NB4 (cell line): ENCODE measurements at places on chromosomes 5 and 9.

DNA sequence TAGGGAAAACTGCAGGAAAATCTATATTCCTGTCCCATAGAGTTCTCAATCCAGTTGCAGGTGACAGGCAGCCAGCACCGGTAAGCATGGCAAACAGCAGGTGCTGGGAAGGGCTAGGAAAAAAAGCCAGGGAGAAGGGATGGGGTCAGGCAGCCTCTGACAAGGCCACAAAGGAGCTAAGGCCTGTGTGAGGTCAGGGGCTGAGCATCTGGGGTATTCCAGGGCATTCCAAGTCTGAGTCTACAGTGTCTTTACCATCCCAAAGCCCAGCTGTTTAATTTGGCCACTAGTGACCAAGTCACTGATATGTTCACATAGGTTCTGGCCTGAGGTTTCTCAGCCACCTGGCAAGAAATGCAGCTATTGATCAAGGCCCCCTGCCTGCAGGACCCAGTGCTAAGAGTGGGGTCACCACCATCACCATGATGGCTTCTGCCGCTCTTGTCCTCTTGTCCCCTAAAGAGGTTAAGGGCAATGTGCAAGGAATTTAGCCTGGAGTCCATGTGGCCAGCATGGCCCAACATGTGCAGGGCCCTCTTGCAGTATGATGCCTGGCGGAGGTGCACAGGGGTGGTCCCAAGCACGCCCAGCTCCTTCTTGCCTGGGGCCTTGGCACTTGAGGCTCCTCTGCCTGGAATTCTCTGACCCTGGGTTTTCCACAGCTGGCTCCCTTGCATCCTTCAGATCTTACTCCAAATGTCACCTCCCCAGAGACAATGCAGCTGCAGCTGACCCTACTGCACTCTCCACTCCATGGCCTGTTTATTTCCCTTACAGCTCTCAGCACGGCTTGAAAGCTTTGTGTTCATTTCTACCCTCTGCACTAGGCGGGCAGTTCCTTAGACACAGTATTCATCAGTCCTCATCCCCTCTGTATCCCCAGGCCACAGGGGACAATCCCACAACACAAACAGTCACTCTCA lies 213.1 kb downstream of the MSX2 start:
- no peak for DNase-seq

- peak; percentile 31 for DNase-seq
These were observed 5.7 kb downstream of the C9orf43 start for GRCh38 chr9:113416149-113416721.

DNA sequence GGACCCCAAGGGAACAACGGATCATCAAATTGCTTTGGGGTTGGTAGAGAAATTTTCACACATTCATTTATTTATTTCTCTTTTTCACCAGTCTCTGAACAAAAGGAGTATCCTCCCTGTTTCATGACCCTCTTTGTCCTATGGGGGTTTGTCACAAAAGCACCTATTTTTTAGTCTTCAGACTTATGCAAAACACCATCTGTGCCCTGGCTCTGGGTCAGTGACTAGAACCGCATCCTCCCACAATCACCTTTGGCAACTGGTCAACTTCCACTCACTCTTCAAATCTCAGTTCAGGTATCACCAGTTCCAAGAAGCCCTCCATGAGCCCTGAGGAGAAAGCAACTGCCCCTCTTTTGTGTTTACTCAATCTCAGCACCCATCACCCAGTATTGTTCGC lies 395.7 kb downstream of the CDK5RAP2 start:
- no peak for DNase-seq

GRCh38 chr5:134189031-134189430 lies 12.3 kb upstream of the SKP1 start:
- no peak for DNase-seq

DNA sequence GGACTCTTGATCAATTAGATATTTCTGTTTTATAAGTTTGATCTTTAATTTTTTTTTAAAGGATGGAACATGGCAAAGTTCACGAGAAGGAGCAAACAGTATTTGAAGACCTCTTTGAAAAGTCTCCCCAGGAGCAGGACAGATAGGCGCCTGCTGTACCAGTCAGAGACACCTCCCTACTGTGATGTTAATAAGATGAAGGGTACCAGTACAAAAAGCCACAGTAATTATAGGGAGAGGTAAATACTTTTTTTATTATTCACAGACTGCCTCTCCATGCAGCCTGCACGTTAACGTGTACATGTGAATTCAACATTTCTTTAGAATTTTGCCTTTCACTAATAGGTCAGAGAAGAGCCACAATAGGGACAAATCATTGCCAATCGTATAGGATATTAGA lies 146.5 kb upstream of the CDH6 start:
- DNase-seq: no peak

DNA sequence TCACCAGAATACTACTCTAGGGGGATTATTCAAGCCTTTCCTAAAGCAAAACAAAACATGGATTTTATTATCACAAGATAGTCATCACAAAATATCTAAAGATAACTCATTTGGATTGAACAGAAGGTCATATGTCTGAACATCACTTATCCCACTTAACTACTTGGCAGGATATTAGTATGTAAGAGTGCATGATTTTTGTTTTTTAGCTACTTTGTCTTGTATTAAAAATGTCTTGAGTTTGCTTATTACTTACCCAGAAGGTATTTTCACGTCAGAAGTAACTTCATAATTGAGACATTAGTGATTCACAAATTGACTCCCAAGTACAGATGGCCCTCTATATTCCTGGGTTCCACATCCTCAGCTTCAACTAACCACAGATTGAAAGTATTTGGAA lies 113.8 kb downstream of the TLE4 start:
- DNase-seq: no peak

DNA sequence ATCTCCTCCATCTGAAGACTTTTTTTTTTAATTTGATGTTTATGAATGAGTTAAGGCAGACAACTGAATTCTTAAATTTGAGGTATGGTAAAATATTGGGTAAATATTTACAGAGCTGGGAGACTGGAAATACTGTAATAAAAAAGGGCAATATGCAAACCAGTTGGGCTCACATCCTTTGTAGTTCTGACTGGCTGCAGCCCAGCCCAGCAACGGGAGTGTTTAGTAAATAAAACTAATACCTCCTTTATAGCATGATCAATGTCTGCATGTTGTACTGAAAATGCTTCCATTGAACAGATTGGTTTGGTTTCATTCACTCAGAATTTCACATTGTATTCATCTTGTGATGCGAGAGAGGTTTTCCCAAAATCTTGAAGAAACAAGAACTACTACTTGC lies 365.0 kb downstream of the DMRT2 start:
- no peak for DNase-seq

DNA sequence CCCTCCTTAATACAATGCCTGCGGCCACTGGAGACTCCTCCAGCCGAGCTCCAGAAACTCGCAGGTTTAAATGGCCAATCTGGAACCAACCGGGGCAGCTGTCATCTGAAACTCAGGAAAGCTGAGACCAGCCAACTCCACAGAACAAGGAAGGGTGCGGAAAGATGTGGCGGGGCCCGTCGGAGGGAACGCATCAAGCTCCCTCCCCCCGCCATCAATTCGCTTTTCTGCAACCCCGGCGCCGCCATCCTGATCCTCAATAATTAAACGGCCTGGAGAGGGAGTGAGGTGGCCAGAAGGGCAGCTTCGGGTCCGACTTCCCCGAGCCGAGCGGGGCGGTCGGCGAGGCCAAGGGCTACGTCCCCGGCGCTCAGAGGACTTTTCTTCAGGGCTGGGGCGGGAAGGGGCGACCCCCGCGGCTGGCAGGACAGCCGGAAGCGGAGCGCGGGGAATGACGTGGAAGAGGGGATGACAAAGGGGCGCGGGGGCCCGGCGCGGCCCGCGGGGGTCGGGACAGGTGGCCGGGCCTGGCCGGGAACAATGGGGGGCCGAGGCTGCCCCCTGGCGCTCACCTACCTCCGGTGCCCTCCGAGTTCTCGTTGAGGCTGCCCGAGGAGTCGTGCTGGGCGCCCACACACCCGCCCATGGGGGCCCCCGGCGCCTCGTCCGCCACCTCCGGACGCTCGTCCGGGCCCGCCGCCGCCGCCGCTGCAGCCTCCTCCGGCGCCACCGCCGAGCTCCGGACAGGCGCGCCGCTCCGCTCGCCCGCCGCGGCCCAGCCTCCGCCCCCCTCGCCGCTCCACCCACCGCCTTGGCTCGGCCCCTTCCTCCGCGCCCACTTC lies at the start of gene UBTD2:
Gene UBTD2 (minus strand): TSS at position 745 of the 842 bp plus-strand sequence. CDS start 99 bp downstream, at position 646.
- peak; percentile 86 for DNase-seq

DNA sequence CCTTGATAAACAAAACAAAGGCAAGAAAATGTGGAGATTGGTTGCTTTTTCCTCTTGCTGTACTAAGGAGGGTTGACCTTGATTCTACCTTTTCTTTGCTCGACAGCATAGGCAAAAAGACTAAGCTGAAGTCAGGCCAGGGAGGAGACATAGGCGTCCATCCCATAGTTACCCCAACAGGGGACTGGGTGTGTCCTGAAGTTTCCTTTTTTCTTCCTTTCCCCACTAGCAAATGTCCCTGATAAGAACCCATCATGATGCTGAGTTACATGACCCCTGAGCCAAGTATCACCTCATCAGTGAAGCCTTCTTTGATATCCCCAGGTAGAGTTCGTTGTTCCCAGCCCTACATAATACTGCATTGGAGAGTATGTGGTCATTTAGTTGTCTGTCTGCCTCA lies 9.9 kb upstream of the SHROOM1 start:
- no peak for DNase-seq

DNA sequence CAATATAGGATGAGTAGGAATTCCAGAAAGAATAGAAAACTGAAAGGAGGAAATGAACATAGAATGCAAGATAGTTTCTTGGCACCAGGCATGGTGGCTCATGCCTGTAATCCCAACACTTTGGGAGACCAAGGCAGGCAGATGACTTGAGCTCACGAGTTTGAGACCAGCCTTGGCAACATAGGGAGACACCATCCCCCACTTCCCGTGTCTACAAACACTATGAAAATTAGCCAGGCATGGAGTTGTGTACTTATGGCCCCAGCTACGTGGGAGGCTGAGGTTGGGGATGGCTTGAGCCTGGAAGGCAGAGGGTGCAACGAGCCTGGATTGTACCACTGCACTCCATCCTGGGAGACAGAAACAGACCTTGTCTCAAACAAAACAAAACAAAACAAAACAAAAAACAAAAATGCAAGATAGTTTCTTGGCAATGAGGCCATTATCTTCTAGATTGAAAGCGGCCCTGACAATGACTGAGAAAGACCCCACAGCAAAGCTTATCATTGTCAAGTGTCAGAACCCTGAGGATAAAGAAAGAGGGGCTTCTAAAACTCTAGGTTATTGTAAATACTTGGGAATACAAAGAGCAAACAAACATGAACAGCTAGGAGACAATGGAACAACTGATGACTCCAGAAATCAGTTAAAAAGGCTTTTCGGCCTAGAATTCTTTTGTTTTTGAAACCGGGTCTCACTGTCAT lies 9.2 kb downstream of the SQSTM1 start:
- no peak for DNase-seq

DNA sequence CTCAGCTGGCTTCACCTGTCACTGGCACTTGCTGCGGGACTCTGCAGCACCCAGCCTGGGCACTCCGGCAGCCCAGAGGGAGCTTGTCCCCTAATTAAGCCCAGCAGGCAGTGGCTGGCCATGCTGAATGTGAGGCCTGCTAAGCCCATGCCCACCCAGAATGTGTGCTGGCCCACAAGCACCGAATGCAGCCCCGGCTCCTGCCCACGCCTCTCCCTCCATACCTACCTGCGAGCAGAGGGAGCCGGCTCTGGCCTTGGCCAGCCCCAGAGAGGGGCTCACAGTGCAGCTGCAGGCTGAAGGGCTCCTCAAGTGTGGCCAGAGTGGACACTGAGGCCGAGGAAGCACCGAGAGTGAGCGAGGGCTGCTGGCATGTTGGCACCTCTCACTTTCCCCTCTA lies 32.4 kb upstream of the SUB1 start:
- no peak for DNase-seq

- peak; percentile 53 for DNase-seq
These were observed 15.6 kb downstream of the PRRC2B start for GRCh38 chr9:131409458-131409992.

GRCh38 chr9:72650206-72650605 lies 128.8 kb downstream of the TMC1 start:
- no peak for DNase-seq

- DNase-seq: peak; percentile 87
These were observed 10.3 kb upstream of the CD180 start for GRCh38 chr5:67206929-67207328.

DNA sequence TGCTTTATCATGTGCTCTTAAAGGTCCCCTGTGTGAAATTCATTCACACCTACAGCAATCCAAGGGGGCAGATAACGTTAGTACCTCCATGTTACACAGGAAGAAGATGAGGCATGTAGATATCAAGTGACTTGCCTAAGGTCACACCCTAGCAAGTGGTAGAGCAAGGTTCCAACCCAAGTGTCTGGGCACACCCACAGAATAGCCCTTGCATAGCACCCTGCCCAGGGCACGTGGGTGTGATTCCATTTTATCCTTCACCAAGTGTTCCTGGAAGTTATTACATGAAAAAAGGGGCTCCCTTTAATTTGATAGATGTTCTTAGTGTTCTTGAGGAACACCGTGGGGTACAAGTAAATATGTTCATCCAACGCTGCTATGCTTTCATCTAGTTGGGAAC lies 4.9 kb downstream of the TMEM171 start:
- DNase-seq: no peak

DNA sequence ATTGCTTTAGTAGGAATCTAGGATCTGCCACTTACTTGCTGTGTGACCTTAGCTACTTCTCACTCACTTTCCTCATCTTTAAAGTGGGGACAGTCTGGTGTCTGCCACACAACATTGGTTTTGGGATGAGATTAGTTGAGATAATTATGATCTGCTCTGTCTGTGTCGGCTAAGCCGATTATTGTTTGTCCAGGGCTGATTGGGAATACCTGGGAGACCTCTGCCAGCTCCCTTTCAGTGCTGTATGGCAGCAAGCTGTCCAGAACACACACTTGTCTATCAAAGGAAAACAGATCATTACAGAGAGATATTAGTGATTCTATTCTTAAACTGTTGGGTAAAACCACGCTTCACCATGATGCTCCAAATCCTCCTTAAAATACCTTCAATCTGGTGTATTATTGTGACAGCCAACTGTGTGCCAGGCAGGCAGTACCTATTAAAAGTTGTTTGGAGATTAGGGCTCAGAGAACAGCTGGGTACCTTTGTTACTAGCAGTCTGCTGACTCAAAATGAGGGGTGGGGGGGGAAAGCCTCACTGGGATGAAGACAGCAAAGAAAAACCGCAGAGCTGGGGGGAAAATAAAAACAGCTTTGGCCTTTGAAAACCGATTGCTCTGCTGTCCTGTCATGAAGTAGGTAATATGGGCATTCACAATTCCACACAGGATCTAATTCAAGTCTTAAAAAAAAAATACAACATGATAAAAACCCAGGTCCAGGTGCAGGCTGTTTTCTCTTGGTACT lies 458.4 kb upstream of the C9orf72 start:
- no peak for DNase-seq

GRCh38 chr9:21559402-21560280 lies 77.5 kb upstream of the IFNE start:
- no peak for DNase-seq

DNA sequence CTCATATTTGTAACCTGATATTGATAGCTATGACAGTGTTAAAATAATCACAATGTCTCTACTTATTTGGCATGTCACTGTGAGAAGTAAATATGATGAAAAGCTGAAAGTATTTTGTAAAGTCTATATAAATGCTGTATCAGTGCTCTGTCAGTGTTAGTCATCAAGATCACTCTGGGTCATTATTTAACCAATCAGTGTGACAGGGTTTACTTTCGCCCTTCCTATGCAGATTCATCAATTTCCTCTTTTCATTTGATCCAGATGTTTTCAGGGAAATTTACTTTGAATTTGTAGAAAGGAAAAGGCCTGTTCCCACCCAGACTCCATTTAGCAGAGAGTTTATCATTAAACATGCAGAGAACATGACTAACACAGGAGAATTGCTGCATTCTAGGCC lies 9.9 kb upstream of the PCSK5 start:
- DNase-seq: no peak
